Upper lobe of left lung (tissue), 6 donors: ENCODE measurements at places on chromosomes 5 and 9. TPM values are rescaled to one million over a fixed set of nuclear protein-coding genes. Genes with fewer than 3 reads are reported as not detected.

The SYNPO gene
- total RNA-seq, result 69.5 TPM

DNA sequence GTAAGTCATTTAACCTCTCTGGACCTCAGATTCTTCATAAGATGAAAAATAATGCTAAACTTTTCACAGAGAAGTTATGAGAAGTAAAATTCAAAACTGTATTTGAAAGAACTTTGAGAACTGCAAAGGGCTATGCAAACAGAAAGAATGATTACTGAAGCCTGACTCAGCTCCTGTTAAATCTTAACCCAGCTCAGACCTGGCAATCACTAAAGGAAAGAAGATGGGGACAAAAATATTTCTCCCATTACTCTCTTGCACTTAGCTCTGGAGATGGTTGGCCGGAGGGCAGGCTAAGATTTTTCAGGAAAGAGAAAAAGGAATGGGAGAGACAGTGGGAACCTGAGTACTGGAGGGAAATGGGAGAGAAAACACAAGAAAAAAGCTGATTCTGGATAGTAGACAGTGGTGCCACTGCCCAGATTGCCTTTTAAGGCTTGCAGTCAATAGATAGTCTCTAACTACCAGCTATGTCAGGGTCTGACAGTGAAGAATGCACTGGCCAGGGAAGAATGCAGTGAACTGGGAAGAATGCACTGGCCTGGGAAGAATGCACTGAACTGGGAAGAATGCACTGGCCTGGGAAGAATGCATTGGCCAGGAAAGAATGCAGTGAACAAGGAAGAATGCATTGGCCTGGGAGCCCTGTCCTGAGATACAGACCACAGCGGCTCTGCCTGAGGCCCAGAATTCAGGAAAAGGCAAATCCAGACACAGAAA, 25.2 kb upstream of the CEMIP2 start:
- DNase-seq, result no peak

The OMD gene
- 4.6 TPM for total RNA-seq

The LCNL1 gene
- 4.1 TPM for total RNA-seq

- DNase-seq, result no peak
Observed at GRCh38 chr9:292915-293314, 78.2 kb downstream of the DOCK8 start.

GRCh38 chr5:91318724-91319123, 64.4 kb downstream of the ARRDC3 start:
- no peak for DNase-seq

- DNase-seq, result no peak
Observed at GRCh38 chr5:38291355-38291754, 33.0 kb downstream of the EGFLAM start.

GRCh38 chr5:145536133-145536532, 299.0 kb downstream of the PRELID2 start:
- DNase-seq, result no peak

The PCDHB3 gene
- 1.8 TPM for total RNA-seq
